ENCODE measurements at places on chromosomes 1 and 21.

DNA sequence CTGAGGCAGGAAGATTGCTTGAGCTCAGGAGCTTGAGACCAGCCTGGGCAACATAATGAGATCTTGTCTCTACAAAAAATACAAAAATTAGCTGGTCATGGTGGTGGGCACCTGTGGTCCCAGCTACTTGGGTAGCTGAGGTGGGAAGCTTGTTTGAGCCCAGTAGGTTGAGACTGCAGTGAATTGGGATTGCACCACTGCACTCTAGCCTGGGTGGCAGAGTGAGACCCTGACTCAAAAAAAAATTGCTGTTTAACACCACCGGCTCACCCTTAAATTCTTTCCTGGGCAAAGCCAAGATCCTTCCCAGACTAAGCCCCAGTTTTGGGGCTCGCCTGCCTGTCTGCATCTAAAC lies 6.6 kb upstream of the NSUN4 start:
- DNase-seq: no peak

DNA sequence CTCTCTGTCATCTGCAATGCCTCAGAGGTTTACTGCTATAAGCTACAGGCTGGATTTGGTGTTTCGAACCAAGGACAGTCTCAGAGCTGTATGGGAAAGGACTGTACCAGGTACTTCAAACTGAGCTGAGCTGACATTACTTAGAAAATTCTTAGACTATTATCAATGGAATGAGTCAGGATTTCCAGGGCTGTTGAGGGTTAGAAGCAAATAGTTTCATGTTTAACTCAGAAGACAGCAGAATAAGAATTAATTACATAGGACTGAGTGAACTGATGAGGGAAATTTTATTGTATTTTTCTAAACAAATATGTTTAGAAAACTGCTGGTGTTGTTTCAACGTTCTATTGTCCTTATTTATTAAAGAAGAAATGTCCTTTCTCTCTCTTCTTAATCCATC lies 74.3 kb upstream of the CAPZB start:
- DNase-seq: no peak

DNA sequence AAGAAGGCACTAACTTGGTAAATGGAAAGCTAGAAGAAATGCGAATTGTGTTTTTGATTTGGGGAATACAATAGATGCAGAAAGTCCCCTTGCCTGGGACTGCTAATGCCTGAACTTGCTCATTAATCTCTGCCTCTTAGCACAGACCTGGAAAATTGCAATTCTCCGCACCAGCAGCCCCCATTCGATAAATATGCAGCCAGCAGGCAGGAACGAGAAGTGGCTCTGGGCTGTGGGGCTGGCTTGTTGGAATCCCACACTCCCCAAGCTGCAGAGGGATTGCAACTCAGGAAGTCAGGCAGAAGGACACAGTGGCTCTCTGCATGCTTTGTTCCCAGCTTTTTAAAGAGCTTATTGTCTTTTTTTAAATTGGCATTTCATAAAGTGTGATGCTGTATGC lies 51.3 kb downstream of the PCP4 start:
- no peak for DNase-seq

GRCh38 chr1:34973326-34973725 lies 11.8 kb downstream of the TMEM35B start:
- no peak for DNase-seq

- no peak for DNase-seq
Observed at GRCh38 chr1:22841142-22841541, 130.5 kb downstream of the EPHB2 start.

- no peak for DNase-seq
Observed at GRCh38 chr1:154352581-154353459, 27.5 kb downstream of the ATP8B2 start.

DNA sequence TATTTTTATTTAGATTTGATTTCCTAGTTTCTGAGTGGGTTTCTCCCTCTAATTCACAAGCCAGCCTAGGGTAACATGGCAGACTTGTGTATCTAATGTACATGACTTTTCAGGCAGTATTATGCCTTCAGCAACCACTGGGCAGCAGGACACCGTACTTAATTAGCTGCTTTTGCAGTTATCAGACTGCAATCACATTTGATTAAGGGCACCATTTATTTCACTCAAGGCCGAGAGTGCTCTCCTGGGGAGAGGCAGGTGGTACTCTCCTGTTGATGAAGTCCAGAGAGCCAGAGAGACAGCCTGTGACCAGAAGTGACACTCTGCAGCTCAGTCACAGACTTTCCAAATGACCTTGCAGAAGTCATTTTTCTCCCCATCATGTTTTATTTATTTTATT lies 18.7 kb downstream of the CYYR1 start:
- DNase-seq: no peak

GRCh38 chr1:54099061-54099610 lies 45.7 kb downstream of the TCEANC2 start:
- no peak for DNase-seq

DNA sequence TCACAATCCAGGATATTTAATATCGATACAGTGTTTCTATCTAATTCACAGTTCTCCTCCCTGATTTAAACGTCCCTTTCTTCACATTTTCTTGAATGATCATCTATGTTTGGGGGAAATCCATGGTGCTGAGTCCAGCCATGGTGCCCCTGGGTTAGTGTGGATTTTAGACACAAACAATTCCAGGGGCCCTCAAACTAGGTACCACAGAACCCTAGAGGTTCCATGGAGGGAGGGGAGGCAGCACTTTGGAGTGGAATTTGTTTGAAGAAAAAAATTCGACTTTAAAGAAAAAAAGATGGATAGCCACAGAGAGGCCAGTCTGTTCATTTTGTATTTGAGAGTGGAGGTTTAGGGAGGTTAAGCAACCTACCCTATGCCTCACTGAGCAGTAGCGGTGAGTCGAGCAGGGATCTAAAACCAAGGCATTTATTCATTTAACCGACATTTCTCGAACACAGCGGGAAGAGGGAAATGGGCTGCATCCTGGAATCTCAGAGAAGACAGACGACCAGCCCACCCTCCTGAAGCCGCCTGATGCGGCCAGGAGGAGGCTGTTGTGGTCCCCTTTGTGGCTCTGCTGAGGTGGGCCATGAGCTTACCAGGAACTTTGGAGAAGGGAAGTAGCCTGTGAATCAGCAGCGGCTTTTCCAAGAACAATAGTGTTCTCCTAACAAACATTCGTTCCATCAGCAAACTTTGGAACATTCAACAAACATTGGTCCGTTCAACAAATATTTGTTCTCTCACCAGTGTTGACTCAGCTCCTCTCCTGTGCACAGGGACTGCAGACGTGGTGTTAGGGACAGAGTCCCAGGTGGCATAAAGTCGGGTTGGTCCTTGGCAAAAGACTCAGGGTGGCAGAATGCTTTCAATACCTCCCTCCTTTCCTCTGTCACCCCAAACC lies 103.5 kb upstream of the ZBTB40 start:
- DNase-seq: no peak

DNA sequence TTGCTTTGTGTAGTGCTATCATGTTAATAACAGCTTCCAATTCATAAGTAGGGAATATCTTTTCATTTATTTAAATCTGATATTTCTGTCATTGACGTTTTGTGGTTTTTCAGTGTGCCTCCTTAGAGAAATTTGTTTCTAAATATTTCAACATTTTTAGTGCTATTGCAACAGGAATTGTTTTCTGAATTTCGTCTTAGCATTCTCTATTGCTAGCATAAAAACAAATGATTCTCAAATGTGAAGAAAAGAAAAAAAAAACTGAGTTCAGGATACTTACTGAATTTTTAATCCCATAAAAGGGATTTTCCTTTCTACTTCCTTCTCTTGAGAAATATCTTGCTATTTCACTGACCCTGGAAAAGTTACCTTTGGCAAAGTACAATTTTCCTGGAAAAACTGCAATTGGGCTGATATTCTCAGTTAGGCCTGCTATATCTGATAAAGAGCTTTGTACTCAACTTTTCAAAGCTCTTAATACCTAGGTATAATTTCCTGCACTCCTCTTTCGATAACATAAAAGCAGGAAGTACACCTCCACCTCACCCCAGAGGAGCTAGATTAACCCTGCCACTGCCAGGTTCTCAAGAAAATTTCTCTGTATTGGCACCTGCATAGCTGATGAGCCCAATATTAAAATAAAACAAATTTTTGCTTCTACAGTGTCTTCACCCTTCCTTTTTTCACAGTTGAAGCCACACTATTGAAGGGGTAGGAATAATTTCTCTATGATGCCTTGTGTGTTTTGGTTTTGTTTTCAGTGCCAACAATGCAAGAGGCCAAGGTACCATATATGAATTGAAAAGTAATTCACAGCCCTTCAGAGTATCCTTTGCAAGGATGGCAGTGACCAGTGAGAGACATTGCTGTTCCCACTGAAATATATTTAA lies 35.6 kb downstream of the PTPN14 start:
- no peak for DNase-seq

- DNase-seq: no peak
Observed at GRCh38 chr1:55888685-55889317, 673.6 kb upstream of the USP24 start.

DNA sequence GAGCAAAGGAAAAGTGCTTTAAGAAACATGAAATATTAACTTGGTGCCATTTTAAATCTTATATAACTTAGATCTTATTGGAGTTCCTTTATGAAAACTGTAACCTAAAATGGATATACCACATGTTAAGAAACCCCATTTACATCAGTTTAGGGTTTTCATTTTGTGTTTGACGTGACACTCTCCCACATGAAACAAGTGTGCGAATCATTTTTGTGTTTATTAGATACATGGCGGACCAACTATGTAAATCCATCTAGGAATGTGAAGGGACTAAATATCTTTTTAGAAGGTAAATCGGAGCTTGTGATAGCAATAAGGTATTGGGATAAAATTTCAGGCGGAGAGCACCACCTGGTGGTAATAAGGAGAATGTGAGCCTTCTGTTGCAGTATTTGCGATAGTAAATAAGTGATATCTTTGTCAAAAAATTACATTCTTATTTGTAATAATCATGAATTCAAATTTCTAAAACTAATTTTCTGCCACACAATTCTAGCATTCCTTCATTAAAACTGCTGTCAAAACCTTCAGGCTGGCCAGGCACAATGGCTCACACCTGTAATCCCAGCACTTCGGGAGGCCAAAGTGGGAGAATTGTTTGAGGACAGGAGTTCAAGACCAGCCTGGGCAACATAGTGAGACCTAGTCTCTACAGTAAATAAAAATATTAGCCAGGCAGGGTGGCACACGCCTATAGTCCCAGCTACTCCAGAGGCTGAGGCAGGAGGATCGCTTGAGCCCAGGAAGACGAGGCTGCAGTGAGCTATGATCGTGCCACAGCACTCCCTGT lies 31.3 kb downstream of the SMAP2 start:
- DNase-seq: no peak

GRCh38 chr21:31872072-31872451 lies 758 bp upstream of the HUNK start:
- no peak for DNase-seq

GRCh38 chr21:44462834-44463200 lies 7.5 kb downstream of the LRRC3 start:
- no peak for DNase-seq

DNA sequence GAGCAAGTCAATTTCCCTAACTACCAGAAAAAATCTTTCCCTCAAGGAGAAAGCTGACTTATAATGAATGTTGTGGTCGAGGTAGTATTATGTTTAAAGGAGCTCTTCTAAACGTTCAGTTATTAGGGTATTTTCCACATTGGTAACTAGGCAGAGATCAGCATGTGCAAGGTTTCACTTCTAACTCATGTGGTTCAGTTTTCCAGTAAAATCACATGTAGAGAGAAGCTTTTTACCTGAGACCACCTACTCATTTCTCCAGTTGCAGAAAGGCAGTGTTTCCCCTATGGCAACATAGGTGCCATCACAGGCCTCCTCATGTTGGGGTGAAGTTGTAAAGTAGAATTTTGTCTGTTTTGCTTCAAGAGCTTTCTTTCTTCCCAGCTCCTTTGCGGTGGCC lies 23.7 kb downstream of the IL23R start:
- DNase-seq: no peak

GRCh38 chr1:6424000-6424565 lies 493 bp upstream of the ESPN start:
- DNase-seq: no peak

- DNase-seq: no peak
Observed at GRCh38 chr21:8990326-8991087, 1530.9 kb upstream of the TPTE start.

DNA sequence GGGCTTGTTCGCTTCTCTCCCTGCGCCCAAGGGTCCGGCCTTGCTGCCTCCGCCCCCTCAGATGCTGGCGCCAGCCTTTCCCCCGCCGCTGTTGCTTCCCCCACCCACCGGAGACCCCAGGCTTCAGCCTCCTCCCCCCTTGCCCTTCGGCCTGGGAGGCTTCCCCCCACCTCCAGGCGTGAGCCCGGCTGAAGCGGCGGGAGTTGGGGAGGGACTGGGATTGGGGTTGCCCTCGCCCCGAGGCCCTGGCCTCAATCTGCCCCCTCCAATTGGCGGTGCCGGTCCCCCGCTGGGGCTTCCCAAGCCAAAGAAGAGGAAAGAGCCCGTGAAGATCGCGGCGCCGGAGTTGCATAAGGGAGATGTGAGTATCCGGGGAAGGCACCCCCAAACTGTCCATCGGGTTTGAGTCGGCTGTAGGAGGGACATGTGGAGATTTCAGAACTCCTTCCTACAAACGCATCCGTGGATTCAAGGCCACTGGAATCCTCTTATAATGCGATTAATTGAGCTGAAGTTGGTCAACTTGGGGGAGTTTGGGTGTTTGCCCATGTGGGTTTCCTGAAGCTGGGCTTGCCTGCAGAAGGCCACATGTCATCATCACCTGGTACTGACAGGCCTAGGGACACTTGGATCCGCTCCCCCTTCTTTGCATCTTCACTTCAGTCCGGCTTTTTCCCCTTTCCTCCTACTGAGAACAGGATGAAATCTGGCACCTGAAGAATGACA lies 707 bp downstream of the PRCC start:
- DNase-seq: no peak

DNA sequence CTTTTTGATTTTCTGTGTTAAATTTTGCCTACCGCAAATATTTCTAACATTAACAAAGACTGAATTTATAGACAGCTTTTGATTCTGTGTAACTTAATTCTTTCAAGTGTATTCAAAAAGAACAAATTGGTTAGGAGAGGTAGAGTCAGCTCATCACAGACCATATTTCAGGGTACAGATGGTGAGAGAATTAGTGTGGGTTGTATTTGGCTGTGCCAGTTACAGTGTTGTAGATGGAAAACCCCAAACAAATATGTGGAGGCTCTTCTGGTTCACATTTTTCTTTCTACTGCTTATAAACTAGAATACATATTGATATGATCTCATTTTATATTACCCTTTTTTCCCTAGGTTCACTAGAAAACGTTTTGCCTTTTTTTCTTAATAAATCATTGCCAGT lies 11.1 kb downstream of the RCAN3 start:
- DNase-seq: no peak

All from activated T-helper 1 cell treated with anti-CD3 and anti-CD28 coated beads, Interleukin-2, amount 50 U/mL, for 16 hours (primary cell).